ENCODE measurements at places on chromosomes 2 and 18. TPM values are rescaled to one million over a fixed set of nuclear protein-coding genes. Genes with fewer than 3 reads are reported as not detected.

DLX1 gene
- 0.36 TPM for total RNA-seq

COA5 gene
- total RNA-seq: 16.4 TPM

CHRND gene
- not detected for total RNA-seq

RUFY4 gene
- total RNA-seq: not detected

VSNL1 gene
- total RNA-seq: 0.28 TPM

ARL5A gene
- total RNA-seq: 45.5 TPM

SLC5A7 gene
- total RNA-seq: not detected

C2orf15 gene
- total RNA-seq: under 0.01 TPM

AGXT gene
- total RNA-seq: not detected

WDR35 gene
- 8.1 TPM for total RNA-seq

DSG2 gene
- total RNA-seq: 1.7 TPM

MAP3K19 gene
- not detected for total RNA-seq

LRRC30 gene
- not detected for total RNA-seq
